ENCODE measurements at places on chromosomes 3 and 15. TPM values are rescaled to one million over a fixed set of nuclear protein-coding genes. Genes with fewer than 3 reads are reported as not detected.

DNA sequence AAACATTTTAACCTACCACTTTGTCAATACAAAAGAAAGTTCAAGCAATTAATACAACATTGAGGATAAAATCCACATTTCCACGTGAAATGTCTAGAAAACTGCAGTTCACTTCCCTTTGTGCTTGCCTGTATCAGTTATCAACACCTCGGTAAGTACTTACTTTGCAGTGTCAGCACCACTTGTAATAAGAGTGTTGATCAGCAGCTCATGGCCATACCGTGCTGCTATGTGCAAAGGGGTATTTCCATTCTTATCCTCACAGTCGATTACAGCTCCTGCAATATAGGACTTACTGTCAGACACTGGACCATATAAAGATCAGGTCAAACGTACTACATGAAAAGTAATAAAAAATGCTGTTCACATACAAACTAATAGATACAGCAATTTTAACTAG is 84.4 kb downstream of the ANKRD28 start:
- DNase-seq = no peak
- peaks cover 2% of the 10 kb centered on the region for H3K4me1 ChIP-seq
- no peaks in the 10 kb centered on the region for H3K27me3 ChIP-seq
- H3K27ac ChIP-seq = no peak overlapping the region
- no peaks in the 10 kb centered on the region for H3K36me3 ChIP-seq
- no peak overlapping the region for H3K4me3 ChIP-seq

DNA sequence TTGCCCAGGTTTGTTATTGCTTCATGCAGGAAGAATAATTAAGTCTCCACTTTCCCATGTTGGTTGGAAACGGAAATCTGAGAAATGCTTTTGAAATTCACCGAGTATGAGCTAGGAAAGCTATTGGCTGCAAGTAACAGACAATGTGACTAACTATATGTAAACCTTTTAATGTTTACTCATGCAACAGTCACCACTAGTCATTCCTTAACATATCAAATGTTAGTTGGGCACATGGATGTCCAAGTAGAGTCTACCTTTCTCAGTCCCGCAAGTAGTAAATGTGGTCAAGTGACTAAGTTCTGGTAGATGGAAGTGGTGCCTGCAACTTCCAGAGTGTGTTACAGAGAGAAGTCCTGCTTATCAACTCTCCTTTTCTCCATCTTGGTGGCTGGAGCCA is 52.5 kb downstream of the KLF15 start:
- no peak for DNase-seq
- no peaks in the 10 kb centered on the region for H3K27me3 ChIP-seq
- no peaks in the 10 kb centered on the region for H3K36me3 ChIP-seq
- H3K4me3 ChIP-seq = no peak overlapping the region

DNA sequence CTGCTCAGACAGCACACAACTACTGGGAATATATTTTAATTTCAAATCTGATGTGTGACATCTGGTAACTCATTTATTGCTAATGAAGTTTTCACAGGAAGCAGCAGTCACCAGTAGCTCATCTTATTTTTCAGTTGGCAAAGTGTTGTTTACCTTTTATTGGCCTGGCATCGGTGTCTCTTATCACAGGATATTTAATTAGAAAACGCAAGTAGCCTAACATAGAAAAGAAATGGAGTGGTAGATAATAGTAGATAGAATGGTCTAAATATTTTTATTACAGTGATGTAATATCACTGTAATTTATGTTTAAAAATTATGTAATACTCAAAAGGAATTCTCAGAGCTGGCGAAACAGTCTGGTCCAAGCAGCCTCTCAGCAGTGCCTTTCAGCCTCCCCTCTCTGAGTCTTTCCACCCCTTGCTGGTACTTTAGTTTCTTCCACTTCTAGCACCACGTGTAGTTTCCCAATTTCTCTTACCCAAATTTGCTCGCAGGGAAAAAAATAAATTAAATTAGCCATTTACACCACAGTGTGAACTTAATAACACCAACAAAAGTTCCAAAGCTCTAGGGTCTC is 31.9 kb downstream of the AGTR1 start:
- H3K4me1 ChIP-seq = no peaks in the 10 kb centered on the region
- no peak for DNase-seq
- H3K27ac ChIP-seq = no peak overlapping the region

- no peak overlapping the region for H3K27ac ChIP-seq
- H3K36me3 ChIP-seq = no peaks in the 10 kb centered on the region
- no peaks in the 10 kb centered on the region for H3K4me1 ChIP-seq
Observed at GRCh38 chr3:9762871-9763270, 6.9 kb downstream of the CAMK1 start.

The LMLN gene
- 10.3 TPM for total RNA-seq

- H3K4me1 ChIP-seq = no peaks in the 10 kb centered on the region
- no peak overlapping the region for H3K27ac ChIP-seq
- H3K27me3 ChIP-seq = no peaks in the 10 kb centered on the region
- H3K4me3 ChIP-seq = no peak overlapping the region
- H3K36me3 ChIP-seq = no peaks in the 10 kb centered on the region
Observed at GRCh38 chr3:44179246-44179645, 62.4 kb upstream of the TOPAZ1 start.

The GOLIM4 gene
- total RNA-seq = 22.0 TPM

The RETNLB gene
- total RNA-seq = not detected

The IGDCC3 gene
- total RNA-seq = 0.74 TPM

GRCh38 chr3:40753951-40754350 is 229.2 kb downstream of the ZNF621 start:
- no peaks in the 10 kb centered on the region for H3K4me1 ChIP-seq
- no peak overlapping the region for H3K27ac ChIP-seq
- H3K36me3 ChIP-seq = no peaks in the 10 kb centered on the region
- H3K4me3 ChIP-seq = no peak overlapping the region

Data from ovary (tissue), 10 donors.